ENCODE measurements at places on chromosomes 2 and 18.

GRCh38 chr2:128502638-128503246 lies 184.1 kb upstream of the HS6ST1 start:
- no peaks in the 10 kb centered on the region for H3K27me3 ChIP-seq
- H3K4me3 ChIP-seq, result no peak overlapping the region
- no peaks in the 10 kb centered on the region for H3K4me1 ChIP-seq
- DNase-seq, result peak; percentile 28
- H3K36me3 ChIP-seq, result no peaks in the 10 kb centered on the region
- no peak overlapping the region for H3K27ac ChIP-seq

DNA sequence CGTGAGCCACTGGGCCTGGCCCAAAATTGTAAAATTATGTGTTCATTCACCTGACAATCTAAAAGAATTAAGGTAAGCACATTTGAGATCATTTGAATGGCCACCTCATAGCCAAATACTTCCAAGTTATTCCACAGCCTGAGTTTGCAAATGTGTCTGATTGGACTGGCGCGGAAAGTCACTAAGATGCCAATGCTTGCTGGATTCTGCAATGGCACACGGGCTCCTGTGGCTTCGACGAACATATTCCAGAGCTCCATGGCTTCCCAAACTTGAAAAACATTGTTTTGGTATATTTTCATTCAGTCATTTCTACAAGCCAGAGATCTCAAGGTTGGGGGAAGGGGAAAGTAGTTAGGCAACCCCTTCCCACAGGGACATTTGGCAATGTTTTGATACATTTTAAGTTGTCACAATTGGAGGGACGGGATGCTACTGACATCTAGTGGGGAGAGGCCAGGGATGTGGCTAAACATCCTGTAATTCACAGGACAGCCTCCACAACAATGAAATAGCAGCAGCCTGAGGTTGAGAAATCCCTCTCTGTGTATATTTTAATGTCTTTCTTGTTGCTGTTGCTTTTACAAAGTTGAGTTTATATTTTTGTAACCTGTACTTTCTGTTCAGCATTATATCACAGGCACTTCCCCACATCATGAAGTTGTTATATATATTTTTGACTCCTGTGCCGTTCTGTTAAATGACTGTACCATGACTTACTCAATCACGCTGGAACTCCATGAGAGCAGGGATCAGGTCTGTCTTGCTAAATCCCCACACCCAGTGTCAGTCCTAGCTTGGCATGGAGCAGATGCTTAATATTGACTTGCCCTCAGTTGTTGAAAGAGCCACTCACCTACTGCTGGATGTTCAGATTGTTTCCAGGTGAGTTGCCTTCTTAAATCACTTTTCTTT lies 56.9 kb downstream of the COL4A4 start:
- H3K27me3 ChIP-seq, result no peaks in the 10 kb centered on the region
- peak; percentile 34 for DNase-seq
- H3K4me3 ChIP-seq, result no peak overlapping the region

DNA sequence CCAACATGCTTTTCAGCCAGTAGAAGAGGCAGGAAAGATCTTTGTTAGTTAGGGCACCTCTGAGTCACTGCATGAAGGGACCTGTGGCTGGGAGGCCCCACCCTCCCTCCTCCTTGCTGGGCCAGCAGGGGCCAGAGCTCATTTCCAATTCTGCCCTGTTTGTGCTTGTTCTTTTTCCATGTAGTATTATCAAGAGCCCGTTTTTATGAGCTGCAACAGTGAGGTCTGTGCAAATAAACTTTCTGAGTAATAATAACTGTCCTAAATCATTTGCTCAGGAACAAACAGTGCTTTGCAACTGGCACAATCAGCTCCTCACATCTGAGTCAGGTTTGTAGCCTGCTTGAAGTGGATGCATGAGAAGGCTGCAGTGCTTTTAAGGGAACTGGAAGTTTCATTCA lies 128.0 kb downstream of the ARL4C start:
- H3K27me3 ChIP-seq, result no peaks in the 10 kb centered on the region
- no peaks in the 10 kb centered on the region for H3K36me3 ChIP-seq
- H3K4me3 ChIP-seq, result no peak overlapping the region

DNA sequence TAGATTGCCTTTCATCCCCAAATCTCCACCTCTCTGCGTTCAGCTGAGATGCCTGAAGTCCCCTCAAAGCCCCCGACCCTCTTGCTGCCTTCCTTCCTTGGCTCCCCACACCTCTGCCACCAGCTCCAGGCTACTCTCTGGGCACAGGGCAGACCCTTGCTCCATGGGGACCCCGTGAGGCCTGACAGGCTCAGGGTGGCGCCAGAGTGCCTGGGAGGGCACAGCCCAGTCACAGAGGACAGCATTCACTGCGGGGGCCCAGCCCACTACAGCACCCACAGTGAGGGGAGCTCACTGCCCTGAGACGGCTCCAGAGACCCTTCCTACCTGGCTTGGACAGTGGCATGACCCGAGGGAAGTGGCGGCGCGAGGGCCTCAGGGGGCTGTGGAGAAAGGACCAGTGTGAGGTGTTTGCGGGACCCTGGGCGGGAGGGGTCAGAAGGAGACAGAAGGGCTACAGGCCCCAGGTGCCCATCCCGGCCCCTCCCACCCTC lies 51.0 kb downstream of the AQP12A start:
- no peak for DNase-seq
- H3K4me1 ChIP-seq, result no peaks in the 10 kb centered on the region
- H3K27me3 ChIP-seq, result no peaks in the 10 kb centered on the region
- H3K36me3 ChIP-seq, result peaks cover 37% of the 10 kb centered on the region

- H3K4me3 ChIP-seq, result no peak overlapping the region
- no peaks in the 10 kb centered on the region for H3K36me3 ChIP-seq
- H3K4me1 ChIP-seq, result no peaks in the 10 kb centered on the region
Observed at GRCh38 chr2:38886063-38886462, 3.6 kb upstream of the ARHGEF33 start.

- H3K36me3 ChIP-seq, result no peaks in the 10 kb centered on the region
- H3K4me3 ChIP-seq, result no peak overlapping the region
- no peaks in the 10 kb centered on the region for H3K27me3 ChIP-seq
- no peak for DNase-seq
Observed at GRCh38 chr2:101124643-101125366, 26.4 kb downstream of the TBC1D8 start.

- no peaks in the 10 kb centered on the region for H3K27me3 ChIP-seq
- DNase-seq, result no peak
- H3K4me3 ChIP-seq, result no peak overlapping the region
- no peaks in the 10 kb centered on the region for H3K36me3 ChIP-seq
- H3K4me1 ChIP-seq, result peaks cover 5% of the 10 kb centered on the region
- no peak overlapping the region for H3K27ac ChIP-seq
Observed at GRCh38 chr2:122535960-122536505, 780.6 kb downstream of the TSN start.

- no peak overlapping the region for H3K4me3 ChIP-seq
- H3K27me3 ChIP-seq, result no peaks in the 10 kb centered on the region
- no peaks in the 10 kb centered on the region for H3K36me3 ChIP-seq
- H3K4me1 ChIP-seq, result no peaks in the 10 kb centered on the region
- no peak overlapping the region for H3K27ac ChIP-seq
Observed at GRCh38 chr2:144607891-144608521, 88.1 kb upstream of the ZEB2 start.

DNA sequence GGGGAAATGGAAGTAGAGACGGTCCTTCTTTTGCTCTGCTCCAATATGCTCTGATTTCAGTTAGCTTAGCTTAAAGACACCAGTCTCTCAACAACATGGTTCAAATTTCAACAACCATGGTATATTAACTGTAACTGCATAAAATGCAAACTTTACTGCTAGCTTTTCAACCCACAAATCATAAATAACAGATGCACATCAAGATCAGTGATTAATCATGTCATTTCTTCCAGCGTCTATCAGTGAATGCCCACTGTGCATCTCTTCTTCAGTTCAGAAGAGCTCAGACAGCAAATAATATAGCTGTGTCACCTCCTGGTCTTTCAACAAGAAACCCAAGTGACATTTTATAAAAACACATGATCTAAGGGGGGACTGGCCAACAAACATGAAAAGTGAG lies 12.6 kb downstream of the PECR start:
- H3K4me3 ChIP-seq, result no peak overlapping the region
- H3K4me1 ChIP-seq, result no peaks in the 10 kb centered on the region
- DNase-seq, result no peak
- no peak overlapping the region for H3K27ac ChIP-seq
- H3K36me3 ChIP-seq, result no peaks in the 10 kb centered on the region
- no peaks in the 10 kb centered on the region for H3K27me3 ChIP-seq

DNA sequence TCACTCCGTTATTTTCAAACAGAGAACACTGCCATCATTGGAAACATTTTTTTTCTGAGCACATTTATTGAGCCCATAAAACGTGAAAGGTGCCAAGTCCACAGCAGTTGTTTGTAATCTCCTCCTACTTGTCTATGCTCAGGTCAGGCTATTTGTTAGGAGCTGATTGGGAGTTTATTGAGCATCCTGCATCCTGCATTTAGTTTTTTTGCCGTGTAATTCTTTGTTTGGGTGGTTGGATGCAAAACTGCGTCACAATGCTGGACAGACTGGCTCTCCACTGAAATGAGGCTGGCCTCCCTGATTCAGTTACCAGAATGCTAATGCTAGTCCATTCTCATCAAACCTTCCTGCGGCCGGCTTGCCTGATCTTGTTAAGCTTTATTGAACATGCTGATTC lies 71.4 kb downstream of the RAPGEF4 start:
- no peaks in the 10 kb centered on the region for H3K36me3 ChIP-seq
- H3K27me3 ChIP-seq, result no peaks in the 10 kb centered on the region
- no peak overlapping the region for H3K4me3 ChIP-seq
- no peak for DNase-seq
- H3K4me1 ChIP-seq, result no peaks in the 10 kb centered on the region

- H3K36me3 ChIP-seq, result no peaks in the 10 kb centered on the region
- DNase-seq, result no peak
- H3K27ac ChIP-seq, result no peak overlapping the region
- H3K4me3 ChIP-seq, result no peak overlapping the region
Observed at GRCh38 chr2:58769864-58770234, 528.7 kb upstream of the FANCL start.

- H3K27me3 ChIP-seq, result no peaks in the 10 kb centered on the region
- no peaks in the 10 kb centered on the region for H3K36me3 ChIP-seq
- H3K27ac ChIP-seq, result no peak overlapping the region
- H3K4me3 ChIP-seq, result no peak overlapping the region
Observed at GRCh38 chr2:14081521-14081920, 551.0 kb upstream of the LRATD1 start.

- no peak overlapping the region for H3K27ac ChIP-seq
- H3K27me3 ChIP-seq, result no peaks in the 10 kb centered on the region
- no peaks in the 10 kb centered on the region for H3K36me3 ChIP-seq
- no peak for DNase-seq
- no peak overlapping the region for H3K4me3 ChIP-seq
- no peaks in the 10 kb centered on the region for H3K4me1 ChIP-seq
Observed at GRCh38 chr18:34942975-34943374, 98.2 kb upstream of the MAPRE2 start.

- H3K36me3 ChIP-seq, result no peaks in the 10 kb centered on the region
- H3K27me3 ChIP-seq, result no peaks in the 10 kb centered on the region
- H3K4me3 ChIP-seq, result no peak overlapping the region
- DNase-seq, result no peak
- no peak overlapping the region for H3K27ac ChIP-seq
- H3K4me1 ChIP-seq, result 0 out of 2 replicates have a peak, but pooled peaks cover 2% of the 10 kb centered on the region
Observed at GRCh38 chr18:22552254-22552653, 134.5 kb upstream of the CTAGE1 start.

DNA sequence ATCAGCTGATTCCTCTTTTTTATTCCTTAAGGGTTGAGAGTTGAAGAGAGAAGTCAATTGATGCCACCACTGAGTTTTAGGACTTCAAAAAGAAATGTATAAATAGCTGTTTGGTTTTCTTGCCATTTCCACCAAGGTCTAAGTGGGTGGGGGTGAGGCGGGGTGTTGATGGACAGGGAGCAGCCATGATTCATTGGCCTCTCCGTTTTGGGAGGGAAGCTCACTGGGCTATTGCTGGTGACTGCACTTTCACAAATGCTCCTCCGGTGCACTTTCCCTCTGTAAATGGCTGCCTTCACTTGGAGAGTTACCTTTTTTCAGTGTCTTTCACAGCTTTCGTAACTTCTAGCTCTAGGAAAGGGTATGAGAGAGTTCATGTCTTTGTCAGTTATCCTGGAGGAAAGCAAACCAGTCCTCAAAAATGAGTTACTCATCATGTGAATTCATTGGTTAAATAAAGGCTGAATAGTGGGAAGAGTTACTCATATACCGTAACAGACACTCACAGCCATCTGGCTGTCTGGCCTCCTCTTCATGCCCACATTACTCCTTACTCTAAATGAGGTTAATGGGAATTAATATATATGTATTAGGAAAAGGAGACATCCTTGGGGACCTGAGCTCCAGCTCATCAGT lies 17.4 kb upstream of the CTAGE1 start:
- no peaks in the 10 kb centered on the region for H3K4me1 ChIP-seq
- H3K4me3 ChIP-seq, result no peak overlapping the region
- H3K27ac ChIP-seq, result no peak overlapping the region
- H3K27me3 ChIP-seq, result no peaks in the 10 kb centered on the region

DNA sequence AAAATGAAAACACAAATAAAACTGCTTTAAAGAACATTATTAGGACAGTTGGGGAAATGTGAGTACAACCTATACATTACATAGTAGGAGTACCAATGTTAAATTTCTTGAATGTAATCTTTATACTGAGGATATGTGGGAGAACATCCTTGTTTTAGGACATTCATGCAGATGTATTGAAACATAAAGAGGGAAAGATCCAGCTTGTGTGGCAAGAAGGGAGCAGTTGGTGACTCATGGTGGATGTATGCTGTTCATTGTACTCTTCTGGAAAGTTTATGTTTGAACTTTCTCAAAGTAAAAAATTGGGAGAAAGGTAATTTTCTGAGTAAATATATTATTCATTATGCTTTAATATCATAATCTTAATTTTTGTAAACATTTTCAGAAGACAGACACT lies 132.1 kb upstream of the DLGAP1 start:
- DNase-seq, result no peak
- no peaks in the 10 kb centered on the region for H3K27me3 ChIP-seq
- no peaks in the 10 kb centered on the region for H3K4me1 ChIP-seq
- H3K4me3 ChIP-seq, result no peak overlapping the region

DNA sequence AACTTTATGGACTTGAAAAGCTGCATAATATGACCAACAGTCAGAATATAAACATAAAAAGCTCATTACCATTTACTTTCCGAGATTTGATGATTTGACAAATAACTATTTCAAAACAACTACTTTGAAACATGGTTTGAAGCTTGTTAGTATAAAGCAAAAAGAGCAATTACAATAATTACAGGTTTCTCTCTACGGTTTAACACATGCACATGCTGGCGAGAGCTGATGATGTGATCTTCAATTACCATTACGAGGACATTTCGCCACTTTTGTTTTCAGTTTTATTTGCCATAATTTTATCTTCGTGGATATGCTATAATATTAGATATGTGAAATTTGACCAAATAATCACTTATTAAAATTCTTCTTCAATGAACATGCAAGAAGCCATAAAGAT lies 270.1 kb downstream of the TCF4 start:
- no peaks in the 10 kb centered on the region for H3K27me3 ChIP-seq
- peaks cover 10% of the 10 kb centered on the region for H3K4me1 ChIP-seq
- H3K27ac ChIP-seq, result no peak overlapping the region
- no peak for DNase-seq
- no peak overlapping the region for H3K4me3 ChIP-seq
